ENCODE measurements at places on chromosomes 12 and 14.

- DNase-seq, result no peak
Observed at GRCh38 chr14:66140213-66140918, 345.8 kb upstream of the CCDC196 start.

GRCh38 chr12:45286621-45287020 is 70.7 kb downstream of the ANO6 start:
- no peak for DNase-seq

DNA sequence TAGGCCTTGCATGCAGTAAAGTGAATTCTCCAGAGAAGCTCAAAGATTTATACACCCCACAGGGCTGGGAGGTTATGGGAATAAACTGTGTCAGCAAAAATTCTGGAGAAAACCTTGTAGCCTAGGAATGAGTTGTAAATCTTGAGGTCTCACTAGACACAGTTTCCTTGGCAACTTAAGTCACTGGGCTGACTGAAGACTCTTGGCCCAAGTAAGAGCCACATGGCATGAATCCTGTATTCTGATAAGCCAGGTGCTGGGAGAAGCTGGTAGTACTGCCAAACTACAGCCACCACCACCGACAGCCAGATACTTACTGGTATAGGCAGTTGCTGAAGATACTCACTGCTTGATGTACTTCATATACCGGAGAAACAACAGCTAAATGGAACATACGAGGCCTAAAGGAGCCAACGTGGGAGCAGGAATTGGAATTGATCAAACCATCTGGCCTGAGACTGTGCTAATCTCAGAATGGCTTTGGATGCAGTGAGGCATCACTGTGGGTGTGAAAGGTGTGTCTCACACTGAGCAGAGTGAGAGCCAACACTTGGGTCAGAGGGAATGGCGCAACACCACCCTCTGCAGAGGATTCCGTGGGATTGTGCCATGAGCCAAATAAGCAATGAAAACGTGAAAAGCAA is 102.8 kb upstream of the TMCC3 start:
- DNase-seq, result no peak

- peak; percentile 11 for DNase-seq
Observed at GRCh38 chr12:116508145-116509121, 50.7 kb upstream of the MAP1LC3B2 start.

DNA sequence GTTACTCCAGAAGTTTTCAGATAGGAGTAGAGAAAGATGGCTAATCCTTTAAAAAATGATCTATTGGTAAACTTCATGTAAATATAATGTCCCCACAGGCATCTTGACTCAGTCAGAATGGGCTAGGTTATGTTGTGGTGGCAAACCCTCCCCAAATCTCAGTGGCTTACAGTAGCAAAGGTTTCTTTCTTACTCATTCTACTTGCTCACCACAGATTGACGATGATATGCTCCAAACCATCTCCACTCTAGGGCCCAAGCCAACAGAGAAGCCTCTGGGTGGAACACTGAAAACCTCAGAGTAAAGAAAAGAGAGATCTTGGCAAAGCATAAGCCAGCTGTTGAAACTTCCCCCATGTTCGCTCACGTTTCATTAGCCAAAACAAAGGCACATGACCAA is 146.4 kb downstream of the EMP1 start:
- no peak for DNase-seq

- DNase-seq, result no peak
Observed at GRCh38 chr14:96747608-96748007, 49.6 kb upstream of the VRK1 start.

GRCh38 chr12:25186788-25187402 is 8.1 kb downstream of the DNAI7 start:
- no peak for DNase-seq

- DNase-seq, result no peak
Observed at GRCh38 chr14:47366006-47366405, 309.4 kb downstream of the MDGA2 start.

DNA sequence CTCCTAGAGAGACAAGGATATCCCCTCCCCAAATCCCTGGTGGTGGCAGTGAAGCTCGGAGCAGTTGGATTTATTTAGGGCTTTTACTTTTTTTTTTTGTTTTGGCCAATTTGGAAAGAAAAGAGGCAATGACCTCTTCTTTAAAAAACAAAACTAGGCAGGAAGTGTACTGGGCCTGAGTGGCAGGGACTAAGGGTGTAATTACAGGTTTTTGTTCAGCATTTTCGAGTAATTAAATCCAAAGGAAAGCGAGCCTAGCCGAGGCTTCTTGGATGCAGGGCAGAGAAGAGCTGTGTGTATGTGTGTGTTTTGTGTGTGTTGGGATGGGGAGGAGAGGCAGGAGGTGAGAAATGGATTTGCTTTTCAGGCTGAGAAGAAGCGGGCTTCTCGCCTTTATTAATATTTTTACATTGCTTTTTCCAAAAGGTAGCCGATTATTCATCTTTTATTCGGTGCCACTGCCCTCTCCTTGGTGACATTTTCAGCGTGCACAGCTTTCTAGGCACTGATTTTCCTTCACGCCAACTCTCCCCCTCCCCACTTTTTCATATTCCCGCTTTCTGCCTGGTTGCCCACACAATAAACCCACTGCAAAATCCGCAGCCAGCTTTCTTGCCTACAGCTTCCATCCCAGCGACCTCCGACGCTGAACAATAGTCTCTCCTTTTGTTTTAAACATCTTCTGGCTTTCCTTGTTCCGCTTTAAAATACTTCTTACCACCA is 8.9 kb upstream of the IRF2BPL start:
- DNase-seq, result no peak

DNA sequence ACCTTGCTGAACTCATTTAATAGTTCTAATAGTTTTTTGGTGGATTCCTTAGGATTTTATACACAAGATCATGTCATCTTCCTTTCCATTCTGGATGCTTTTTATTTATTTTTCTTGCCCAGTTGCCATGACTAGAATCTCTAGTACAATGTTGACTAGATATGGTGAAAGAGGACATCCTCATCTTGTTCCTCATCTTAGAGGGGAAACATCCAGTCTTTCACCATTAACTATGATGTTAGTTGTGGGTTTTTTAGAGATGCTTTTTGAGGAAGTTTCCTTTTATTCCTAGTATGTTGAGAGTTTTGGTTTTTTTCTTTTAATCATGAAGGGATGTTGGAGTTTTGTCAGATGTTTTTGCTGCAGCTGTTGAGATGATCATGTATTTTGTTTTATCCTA is 8.7 kb downstream of the ANKRD13A start:
- DNase-seq, result no peak

- DNase-seq, result no peak
Observed at GRCh38 chr12:12819752-12820311, 6.7 kb downstream of the DDX47 start.

GRCh38 chr14:71362920-71363584 is 455.8 kb downstream of the PCNX1 start:
- DNase-seq, result no peak

DNA sequence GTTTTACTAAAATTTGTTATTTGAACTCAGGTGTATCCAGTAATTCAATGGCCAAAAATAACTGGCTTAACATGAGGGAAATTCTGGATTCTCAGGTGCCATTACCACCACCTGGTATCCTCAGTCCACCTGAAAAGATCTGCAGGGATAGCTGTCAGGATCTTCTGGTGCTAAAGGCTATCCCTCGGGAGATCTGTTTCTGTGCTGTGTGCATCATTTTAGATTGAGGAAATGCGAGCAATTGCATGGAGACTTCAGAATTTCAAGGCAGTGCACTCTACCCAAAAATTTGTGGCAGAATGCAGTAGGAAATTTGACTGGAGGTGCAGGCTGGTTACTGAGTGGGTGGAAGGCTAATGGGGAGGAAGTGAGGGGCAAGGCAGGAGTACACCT is 26.4 kb downstream of the ZCCHC8 start:
- DNase-seq, result no peak

DNA sequence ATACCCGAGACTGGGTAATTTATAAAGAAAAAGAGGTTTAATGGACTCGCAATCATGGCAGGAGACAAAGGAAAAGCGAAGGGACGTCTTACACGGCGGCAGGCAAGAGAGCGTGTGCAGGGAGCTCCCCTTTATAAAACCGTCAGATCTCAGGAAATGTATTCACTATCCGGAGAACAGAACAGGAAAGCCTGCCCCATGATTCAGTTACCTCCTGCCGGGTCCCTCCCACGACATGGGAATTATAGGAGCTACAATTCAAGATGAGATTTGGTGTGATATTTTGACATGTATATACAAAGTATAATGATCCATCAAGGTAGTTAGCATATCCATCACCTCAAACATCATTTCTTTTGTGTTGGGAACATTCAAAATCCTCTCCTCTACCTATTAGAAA is 2.3 kb upstream of the CDCA4 start:
- DNase-seq, result no peak

DNA sequence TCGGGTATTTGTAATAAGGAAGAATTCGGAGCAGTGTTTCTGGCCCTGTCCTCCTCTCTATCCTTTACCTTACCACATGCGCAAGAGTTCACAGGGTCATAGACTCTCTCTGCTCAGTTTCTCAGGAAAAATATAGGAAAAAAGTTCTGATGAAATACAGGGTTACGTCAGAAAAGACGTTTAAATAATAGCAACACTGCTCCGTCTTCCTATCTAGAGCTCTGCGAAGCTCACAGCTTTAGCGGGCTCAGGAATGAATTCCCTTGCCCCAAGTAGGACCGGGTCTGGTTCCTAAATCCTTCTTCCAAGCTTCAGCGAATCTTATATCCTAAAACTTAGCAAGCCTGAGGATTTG is 365 bp downstream of the CCDC59 start:
- no peak for DNase-seq

GRCh38 chr12:118359541-118359915 is 13.2 kb downstream of the TAOK3 start:
- no peak for DNase-seq

DNA sequence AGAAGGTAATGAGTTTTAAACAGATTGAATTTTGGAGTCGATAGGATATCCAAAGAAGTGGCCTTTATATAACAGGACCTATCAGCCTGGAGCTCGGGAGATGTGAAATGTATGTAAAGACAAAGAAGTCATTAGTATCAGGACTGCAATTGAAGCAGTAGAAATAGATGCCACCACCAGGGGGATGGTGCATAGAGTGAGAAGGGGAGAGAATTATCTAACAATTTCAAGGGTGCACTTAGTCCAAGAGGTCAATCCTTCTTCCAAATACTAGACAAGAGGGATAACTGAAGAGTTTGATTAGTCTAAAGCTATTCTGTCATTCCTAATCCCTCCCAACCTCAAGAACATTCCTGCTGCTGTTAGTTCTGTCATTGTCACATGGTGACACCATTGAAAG is 127.8 kb downstream of the CFAP54 start:
- DNase-seq, result no peak

- DNase-seq, result no peak
Observed at GRCh38 chr12:120404271-120404670, 33.6 kb upstream of the COX6A1 start.

- DNase-seq, result no peak
Observed at GRCh38 chr12:112543751-112544150, 125.0 kb downstream of the PTPN11 start.

GRCh38 chr14:31934767-31935266 is 142.3 kb upstream of the ARHGAP5 start:
- DNase-seq, result no peak

DNA sequence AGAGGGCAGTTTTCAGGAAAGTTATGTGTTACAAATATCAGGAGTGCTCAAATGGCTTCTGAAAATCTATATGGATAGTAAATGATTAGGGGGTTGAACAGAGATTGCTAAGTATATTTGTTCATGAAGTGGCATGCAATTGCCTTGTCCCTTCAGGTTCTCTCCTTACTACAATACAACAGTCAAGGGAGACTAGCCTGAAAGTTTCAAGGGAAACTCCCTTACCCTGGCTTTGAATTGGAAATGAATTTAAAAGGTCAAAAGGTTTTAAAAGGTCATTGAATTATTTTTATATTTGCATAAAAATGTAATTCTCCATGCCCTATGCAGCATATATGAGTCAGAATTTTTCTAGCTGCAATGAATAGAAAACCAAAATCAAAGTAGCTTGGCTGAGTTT is 253.1 kb upstream of the SYT1 start:
- no peak for DNase-seq

DNA sequence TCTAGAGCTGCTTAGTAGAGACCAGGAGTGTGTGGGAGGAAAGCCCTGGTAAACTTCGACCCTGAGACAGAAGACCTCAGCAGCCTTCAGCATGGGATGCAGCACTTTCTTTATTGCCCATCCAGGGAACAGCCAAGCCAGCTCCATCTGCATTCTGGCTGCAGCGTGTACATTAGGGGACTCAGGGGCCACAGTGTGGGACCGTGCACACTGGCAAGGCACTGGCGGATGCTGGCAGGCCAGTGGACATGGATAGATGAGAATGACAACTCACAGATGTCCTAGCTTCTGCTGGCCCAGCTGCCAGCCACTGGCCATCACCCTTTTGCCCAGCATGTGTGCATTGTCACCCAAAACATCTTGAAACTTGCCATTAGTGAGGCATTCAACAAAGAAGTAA is 12.5 kb downstream of the PLD4 start:
- no peak for DNase-seq

DNA sequence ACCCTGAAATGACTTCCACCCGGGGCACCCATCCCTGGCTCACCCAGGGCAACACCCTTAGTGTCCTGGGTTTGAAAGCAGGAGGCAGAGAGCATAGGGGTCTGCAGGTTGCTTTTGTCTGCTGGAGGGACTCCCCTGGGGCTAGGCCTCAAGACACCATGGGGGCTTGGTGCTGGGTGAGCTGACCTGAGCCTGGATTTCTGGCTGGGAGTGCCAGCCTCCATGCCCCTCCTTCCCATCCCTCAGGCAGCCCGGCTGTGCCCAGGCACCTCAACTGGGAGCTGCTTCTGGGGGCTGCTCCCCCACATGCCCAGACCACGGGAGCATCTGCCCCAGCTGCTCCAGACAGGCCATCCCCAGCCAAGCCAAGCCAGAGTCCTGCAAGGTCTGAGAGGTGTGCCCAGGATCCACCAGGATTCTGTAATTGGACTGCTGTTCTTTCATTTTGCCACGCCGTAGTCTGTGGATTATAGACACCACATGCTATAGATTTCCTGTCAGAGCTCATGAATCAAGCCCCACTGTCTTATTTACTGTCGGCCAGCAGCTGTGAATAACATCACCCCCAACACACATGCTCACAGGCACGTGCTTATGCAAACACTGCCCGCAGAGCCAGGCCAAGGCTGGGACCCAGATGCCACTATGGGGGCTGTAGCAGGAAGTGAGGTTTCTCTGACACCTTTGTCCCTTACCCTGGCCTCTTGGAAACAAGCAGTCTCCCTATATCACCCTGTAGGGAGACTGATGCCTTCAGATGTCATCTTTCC is 29.4 kb upstream of the ESRRB start:
- DNase-seq, result no peak

GRCh38 chr14:104226421-104227383 is 88.3 kb downstream of the KIF26A start:
- DNase-seq, result no peak

DNA sequence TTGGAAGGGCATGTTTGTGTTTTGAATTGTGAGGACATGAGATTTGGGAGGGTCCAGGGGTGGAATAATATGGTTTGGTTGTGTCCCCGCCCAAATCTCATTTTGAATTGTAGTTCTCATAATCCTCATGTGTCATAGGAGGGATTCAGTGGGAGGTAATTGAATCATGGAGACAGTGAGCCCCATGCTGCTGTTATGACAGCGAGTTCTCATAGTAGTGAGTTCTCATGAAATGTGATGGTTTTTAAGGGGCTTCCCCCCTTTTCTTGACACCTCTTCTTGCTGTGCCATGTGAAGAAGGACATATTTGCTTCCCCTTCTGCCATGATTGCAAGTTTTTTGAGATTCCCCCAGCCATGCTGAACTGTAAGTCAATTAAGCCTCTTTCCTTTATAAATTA is 260.0 kb downstream of the DUSP6 start:
- DNase-seq, result no peak

- no peak for DNase-seq
Observed at GRCh38 chr12:78386871-78387270, 477.7 kb upstream of the SYT1 start.
